ENCODE measurements at places on chromosomes 1 and 21. TPM values are rescaled to one million over a fixed set of nuclear protein-coding genes. Genes with fewer than 3 reads are reported as not detected.

The KIF17 gene
- 4.3 TPM for polyA plus RNA-seq

The S100A8 gene
- polyA plus RNA-seq = 3.4 TPM

The CLCA1 gene
- not detected for polyA plus RNA-seq

The CREB3L4 gene
- polyA plus RNA-seq = 36.1 TPM

The AGMAT gene
- 35.3 TPM for polyA plus RNA-seq

The MXRA8 gene
- 147 TPM for polyA plus RNA-seq

The PLEKHA6 gene
- 46.1 TPM for polyA plus RNA-seq

The RGS1 gene
- 1.4 TPM for polyA plus RNA-seq

The SSR2 gene
- 362 TPM for polyA plus RNA-seq

The OR10Z1 gene
- polyA plus RNA-seq = 0.05 TPM

The TFF2 gene
- not detected for polyA plus RNA-seq

The RGS8 gene
- polyA plus RNA-seq = 0.12 TPM

The CYP2J2 gene
- polyA plus RNA-seq = 1.4 TPM

The VCAM1 gene
- 44.6 TPM for polyA plus RNA-seq

The ENAH gene
- polyA plus RNA-seq = 121 TPM

The PDPN gene
- 16.4 TPM for polyA plus RNA-seq

The LRRC53 gene
- not detected for polyA plus RNA-seq

The GOLT1A gene
- 3.5 TPM for polyA plus RNA-seq

The GREM2 gene
- 0.65 TPM for polyA plus RNA-seq

The TPTE gene
- not detected for polyA plus RNA-seq

The HTR6 gene
- 1.6 TPM for polyA plus RNA-seq

The GPR89A gene
- 55.5 TPM for polyA plus RNA-seq

The OR10J1 gene
- polyA plus RNA-seq = 0.03 TPM

The CFHR2 gene
- not detected for polyA plus RNA-seq

The PYHIN1 gene
- polyA plus RNA-seq = 0.15 TPM

The NUDT4B gene
- 1.8 TPM for polyA plus RNA-seq

The RNF207 gene
- 40.6 TPM for polyA plus RNA-seq

The ZNF683 gene
- not detected for polyA plus RNA-seq

The PODN gene
- 2.0 TPM for polyA plus RNA-seq

The SYCP1 gene
- polyA plus RNA-seq = 0.90 TPM

The MAP1LC3C gene
- polyA plus RNA-seq = 1.2 TPM

The MSH4 gene
- polyA plus RNA-seq = 0.60 TPM

The RSBN1 gene
- 27.9 TPM for polyA plus RNA-seq

The PRSS38 gene
- polyA plus RNA-seq = not detected

The IPP gene
- polyA plus RNA-seq = 34.1 TPM

The TENT5C gene
- polyA plus RNA-seq = 2.9 TPM

The KCNAB2 gene
- 3.5 TPM for polyA plus RNA-seq

The RNU1-4 gene
- polyA plus RNA-seq = 1.9 TPM

The IGSF21 gene
- 0.12 TPM for polyA plus RNA-seq

The RXFP4 gene
- polyA plus RNA-seq = 0.15 TPM

The AMY1C gene
- polyA plus RNA-seq = not detected

The FMO3 gene
- 0.28 TPM for polyA plus RNA-seq

Measured in left kidney (tissue), 8 donors.